ENCODE measurements at places on chromosomes 16 and 17.

DNA sequence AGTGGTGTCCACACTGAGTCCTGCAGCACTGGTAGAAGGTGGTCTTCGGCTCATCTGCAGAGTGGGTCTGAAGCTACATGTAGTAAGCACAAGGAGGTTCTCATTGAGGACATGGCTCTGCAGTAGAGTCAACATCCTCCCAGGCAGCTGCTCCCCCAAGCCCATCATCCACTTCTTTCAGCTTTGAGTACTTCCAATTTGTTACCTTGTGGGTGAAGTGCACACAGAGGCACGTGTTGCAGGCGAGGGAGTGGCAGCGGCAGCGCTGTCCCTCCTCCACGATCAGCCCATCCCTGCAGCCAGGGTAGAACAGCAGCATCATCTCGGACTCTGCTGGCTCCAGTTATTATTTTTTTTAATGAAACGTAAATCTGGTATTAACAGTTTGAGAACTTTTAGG is 1.8 kb upstream of the SSTR2 start:
- DNase-seq: no peak

DNA sequence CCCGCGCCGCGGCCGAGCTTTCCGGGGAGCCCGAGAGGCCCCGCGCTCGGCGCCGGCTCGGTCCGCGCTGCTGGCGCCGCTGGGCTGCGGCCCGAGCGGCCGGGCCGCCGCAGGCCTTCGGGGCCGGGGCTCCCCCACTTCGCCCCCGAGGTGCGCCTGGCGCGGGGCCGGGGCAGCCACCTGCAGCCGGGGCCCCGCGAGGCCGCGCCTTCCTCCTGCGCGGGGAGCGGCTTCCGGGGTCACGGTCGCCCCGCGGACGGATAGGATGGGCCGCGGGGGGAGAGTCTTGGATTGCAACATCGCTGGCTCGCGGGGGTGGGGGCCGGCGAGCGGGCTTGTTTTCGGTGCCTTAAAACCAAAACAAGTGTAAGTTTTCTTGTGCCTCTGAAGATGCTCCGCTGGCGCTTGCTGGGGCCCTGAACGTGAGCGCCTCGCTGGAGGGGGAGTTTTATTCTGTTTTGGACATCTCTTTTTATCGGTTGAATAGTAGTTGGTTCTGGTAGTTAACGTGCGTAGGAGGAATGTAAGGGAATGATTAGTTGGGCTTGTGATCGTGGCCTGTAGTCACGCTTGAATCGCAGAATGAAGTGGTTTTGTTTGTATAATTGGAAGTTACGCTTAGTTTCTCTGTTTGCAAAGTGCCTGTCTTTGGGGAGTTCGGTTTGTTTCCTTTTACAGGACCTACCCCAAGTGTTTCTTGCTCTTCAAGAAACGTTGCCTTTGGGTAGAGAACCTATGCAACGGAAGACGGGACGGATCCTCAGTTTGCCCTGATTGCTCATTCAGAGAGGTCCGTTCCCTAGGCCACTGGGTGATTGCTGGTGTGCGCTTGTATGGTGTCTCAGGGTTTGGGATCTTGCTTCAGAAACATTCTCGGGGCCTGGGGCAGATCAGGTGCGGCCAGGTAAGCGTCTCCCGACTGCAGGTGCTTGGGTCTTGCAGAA is 724 bp downstream of the UBE2I start:
- no peak for DNase-seq

GRCh38 chr17:15361592-15361991 is 20.2 kb upstream of the TEKT3 start:
- no peak for DNase-seq

DNA sequence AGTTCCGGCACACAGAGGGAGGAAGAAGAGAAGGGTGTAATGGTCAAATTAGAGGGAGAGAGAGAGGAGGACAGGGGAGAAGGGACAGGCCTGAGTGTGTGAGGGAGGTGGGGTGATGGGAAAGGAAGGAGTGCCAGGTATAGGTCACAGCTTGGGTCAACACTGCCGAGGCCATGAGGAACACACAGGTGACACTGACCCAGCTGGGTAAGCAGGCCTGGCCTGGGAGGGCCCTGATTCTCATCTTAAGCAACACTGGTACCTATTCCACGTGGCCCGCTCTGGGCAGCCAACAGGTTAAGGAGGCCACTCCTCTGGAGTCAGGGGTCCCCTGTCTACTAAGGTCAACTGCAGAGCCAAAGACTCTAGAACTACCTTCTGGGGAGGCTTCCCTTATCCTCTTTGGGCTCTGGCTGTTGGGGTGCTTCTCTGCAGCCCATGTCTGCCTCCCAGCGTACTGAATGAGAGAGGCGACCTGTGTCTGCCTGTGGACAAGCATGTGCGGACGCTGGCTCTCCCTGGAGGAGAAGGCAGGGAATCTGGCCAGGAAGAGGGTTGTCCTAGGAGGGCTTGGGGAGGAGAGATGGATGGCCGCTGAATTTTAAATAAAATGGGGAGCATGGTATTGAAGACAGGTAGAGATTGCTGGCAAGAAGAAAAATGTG is 57.6 kb downstream of the RGS9 start:
- no peak for DNase-seq

DNA sequence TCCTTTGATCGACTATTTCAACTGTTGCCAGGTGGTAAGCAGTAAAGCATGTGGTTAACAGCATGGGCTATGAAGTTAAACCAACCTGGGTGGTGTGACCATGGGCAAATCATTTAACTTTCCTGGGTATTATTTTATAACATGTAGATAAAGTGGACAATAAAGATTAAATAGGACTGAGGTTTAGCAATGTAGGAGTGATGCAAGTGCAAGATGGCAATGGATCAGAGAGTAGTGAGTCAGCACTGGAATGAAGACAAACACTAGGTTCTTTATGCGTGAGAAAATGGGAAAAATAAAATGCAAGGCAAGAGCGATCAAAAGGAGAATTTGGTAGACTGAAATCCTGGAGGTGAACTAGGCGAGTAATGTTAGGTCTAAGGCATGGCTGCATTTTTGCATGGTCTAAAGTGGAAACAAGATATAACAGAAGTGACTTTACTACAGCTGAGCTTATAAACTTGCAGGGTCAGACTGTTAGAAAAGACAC is 222.4 kb upstream of the AXIN2 start:
- DNase-seq: no peak

- DNase-seq: peak; percentile 96
These were observed 42.6 kb downstream of the KLHDC4 start for GRCh38 chr16:87723226-87723623.

DNA sequence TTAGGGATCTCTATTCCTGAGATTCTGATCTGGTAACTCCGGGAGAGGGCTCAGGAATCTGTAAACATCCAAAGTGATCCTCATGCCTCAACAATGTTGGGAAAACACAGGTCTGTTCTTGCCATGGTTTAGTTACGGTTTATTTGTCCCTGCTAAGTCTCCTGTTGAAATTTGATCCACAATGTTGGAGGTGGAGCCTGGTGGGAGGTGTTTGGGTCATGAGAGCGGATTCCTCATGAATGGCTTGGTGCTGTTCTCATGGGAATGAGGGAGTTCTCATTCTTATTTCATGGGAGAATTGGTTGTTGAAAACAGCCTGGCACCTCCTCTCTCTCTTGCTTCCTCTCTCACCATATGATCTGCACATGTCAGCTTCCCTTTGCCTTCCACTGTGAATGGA is 608.6 kb upstream of the GOT2 start:
- peak; percentile 75 for DNase-seq

GRCh38 chr17:38789185-38789584 is 10.2 kb downstream of the PIP4K2B start:
- peak; percentile 49 for DNase-seq

- DNase-seq: peak; percentile 35
These were observed 188.5 kb downstream of the LGALS9B start for GRCh38 chr17:20278805-20279204.

DNA sequence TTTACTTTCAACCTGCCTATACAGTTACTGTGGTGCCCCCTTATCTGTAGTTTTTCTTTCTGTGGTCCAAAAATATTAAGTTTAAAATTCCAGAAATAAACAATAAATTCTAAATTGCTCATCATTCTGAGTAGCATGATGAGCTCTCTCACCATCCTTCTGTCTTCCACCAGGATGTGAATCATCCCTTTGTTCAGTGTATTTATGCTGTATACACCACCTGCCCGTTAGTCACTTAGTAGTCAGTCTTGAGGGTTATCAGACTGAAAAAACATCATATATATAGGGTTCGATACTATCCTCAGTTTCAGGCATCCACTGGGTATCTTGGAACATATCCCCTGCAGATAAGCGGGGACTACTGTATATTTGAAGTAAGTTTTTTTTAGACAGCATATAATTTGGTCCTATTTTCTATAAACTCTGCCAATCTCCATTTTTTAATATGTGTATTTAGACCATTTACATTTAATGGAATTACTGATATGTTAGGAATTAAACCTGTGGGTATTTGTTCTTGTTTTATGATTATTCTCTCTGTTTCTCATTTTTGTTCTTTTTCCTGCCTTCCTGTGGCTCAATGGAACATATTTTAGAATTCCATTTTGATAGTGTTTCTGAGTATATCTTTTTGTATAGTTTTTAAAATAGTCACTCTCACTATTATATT is 31.0 kb downstream of the TBX21 start:
- DNase-seq: no peak

DNA sequence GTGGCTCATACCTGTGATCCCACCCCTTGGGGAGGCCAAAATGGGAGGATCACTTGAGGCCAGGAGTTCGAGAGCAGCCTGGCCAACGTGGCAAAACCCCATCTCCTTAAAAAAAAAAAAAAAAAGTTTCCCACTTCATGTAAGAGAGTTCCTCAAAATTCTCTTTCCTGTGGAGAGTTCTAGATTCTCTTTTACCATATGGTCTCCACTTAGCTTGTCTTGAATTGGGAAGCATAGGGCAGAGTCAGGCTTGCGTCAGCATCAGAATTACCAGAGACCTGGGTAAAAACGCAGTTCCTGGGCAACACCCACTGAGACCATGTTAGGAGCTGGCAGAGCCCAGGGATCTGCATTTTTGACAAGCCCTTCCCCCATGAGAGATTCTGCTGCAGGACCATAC is 158.4 kb downstream of the CCDC182 start:
- DNase-seq: no peak

DNA sequence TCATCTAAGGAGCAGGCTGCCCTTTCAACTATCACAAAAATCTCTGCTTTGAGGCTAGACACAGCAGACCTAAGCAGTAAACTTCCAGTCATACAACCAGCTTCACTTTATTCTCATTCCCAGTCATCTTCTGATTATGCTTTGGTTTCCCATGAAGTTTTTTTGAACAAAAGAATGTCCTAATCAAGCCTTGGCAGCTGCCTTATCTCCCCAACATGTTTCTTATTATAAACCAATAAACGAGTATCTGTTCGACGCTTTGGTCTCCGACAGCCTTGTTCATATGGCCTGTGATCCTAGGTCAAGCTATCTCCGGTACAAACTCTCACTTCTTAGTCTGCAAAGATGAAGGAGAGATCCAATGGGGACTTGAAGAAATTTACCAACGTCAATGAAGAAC is 47.4 kb upstream of the CDYL2 start:
- DNase-seq: no peak

GRCh38 chr16:66146798-66147197 is 219.7 kb upstream of the CDH5 start:
- DNase-seq: peak; percentile 53

GRCh38 chr17:15931394-15931793 is 13.5 kb upstream of the ADORA2B start:
- DNase-seq: no peak

- no peak for DNase-seq
These were observed 26.9 kb downstream of the NLRC5 start for GRCh38 chr16:57016301-57016700.

DNA sequence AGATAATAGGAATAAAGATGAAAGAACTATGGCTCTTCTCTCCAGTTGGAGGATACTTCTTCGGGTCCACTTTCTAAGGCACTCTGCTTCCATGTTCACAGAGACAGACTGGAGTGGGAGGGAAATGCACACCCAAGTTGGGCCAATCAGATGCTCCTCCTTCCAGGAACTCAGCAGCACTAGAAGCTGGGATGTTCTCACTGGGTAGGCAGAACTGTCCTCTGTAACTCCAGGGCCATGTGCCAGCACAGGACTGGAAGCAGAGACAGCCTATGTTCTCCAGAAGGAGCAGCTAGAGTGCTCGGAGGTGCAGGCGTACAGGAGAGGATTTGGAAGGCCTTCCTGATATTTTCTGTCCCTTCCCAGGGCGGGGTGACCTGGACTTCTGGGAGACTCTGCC is 49.9 kb upstream of the SREBF1 start:
- DNase-seq: no peak

- no peak for DNase-seq
These were observed 965 bp upstream of the TMC6 start for GRCh38 chr17:78129351-78130089.

DNA sequence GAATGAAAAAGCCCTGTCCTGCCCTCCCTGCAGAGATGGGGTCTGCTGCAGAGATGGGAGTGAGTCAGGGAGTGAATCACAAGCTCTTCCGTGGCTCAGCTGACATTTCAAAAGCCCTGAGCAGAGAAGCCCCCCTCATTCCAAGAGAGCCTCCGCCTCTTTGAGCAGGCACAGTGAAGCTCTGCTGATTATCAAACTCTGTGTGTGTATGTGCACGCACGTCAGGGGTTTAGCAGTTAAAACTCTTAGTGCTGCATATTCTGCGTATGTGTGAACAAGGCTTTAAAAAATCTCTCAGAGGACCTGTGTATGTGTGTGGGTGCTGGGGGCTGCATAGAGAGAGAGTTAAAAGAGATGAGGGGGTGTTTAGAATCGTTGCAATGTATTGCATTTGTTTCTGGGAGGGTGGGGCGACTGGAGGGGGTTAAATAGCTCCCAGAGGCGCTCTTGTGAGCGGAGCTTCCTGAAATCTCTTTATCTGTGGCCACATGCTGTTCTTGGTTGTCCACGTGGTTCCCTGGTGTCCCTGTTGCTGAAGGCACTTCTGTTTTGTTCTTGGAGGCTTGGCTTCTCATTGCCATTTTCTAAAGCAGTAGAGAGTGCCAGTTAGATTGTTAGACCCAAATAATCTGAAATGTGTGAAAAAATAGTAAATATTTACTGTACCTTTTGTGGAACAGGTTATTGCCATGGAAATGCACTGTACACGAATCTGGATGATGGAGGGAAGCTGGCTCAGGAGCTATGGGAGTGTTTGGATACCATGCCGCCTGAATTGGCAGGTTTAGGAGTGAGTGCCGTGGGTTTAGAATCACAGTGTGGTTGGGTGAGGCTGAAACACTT is 116.6 kb downstream of the PRKCB start:
- no peak for DNase-seq

- DNase-seq: no peak
These were observed 58.9 kb upstream of the CLEC3A start for GRCh38 chr16:77963185-77964044.

DNA sequence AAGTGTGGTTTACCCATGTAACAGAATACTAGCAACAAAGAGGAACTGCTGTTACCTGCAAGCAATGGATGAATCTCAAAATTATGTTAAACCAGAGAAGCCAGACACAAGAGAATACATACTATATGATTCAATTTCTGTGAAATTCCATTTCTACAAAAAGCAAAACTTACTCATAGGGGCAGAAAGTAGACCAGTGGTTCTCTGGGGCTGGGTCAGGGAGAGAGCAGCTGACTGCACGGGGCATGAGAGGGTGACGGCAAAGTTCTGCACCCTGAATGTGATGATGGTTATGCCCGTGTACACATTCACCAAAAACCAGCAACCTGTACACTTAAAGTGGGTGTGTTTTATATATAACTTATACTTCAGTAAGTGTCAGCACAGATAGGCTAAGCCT is 3.1 kb downstream of the ZNF843 start:
- DNase-seq: no peak

GRCh38 chr16:23060458-23061320 is 88.6 kb downstream of the USP31 start:
- peak; percentile 44 for DNase-seq

Measured in SJCRH30 (cell line).